ENCODE measurements at places on chromosomes 11 and 22. TPM values are rescaled to one million over a fixed set of nuclear protein-coding genes. Genes with fewer than 3 reads are reported as not detected.

OR5P2 gene
- not detected for total RNA-seq

XNDC1N gene
- 3.6 TPM for total RNA-seq

B4GALNT4 gene
- total RNA-seq: 13.9 TPM

DEAF1 gene
- total RNA-seq: 40.4 TPM

THY1 gene
- total RNA-seq: 6.4 TPM

CDC42EP2 gene
- total RNA-seq: 18.6 TPM

LARGE1 gene
- total RNA-seq: 18.3 TPM

KCNJ4 gene
- total RNA-seq: not detected

OR5B21 gene
- not detected for total RNA-seq

OR51I2 gene
- total RNA-seq: not detected

SLC22A6 gene
- not detected for total RNA-seq

MMP10 gene
- 0.80 TPM for total RNA-seq

PLAAT3 gene
- total RNA-seq: 68.2 TPM

GRAMD1B gene
- total RNA-seq: 6.0 TPM

MS4A15 gene
- total RNA-seq: not detected

CNTN5 gene
- not detected for total RNA-seq

MUC6 gene
- total RNA-seq: not detected

C11orf16 gene
- total RNA-seq: not detected

SCGB1D2 gene
- not detected for total RNA-seq

CD6 gene
- total RNA-seq: 0.23 TPM

SNRPD3 gene
- 219 TPM for total RNA-seq

HSPB2 gene
- not detected for total RNA-seq

PKDREJ gene
- not detected for total RNA-seq

OR52I1 gene
- not detected for total RNA-seq

SHANK2 gene
- 9.5 TPM for total RNA-seq

SLC1A2 gene
- under 0.01 TPM for total RNA-seq

ELFN2 gene
- total RNA-seq: 4.6 TPM

NPAS4 gene
- not detected for total RNA-seq

PRG3 gene
- not detected for total RNA-seq

IGF2 gene
- 11.7 TPM for total RNA-seq

C11orf65 gene
- total RNA-seq: 0.81 TPM

TPBGL gene
- not detected for total RNA-seq

MAJIN gene
- total RNA-seq: not detected

SPI1 gene
- total RNA-seq: not detected

CABP4 gene
- not detected for total RNA-seq

TSPAN32 gene
- not detected for total RNA-seq

KIAA1671 gene
- total RNA-seq: 14.1 TPM

SCO2 gene
- not detected for total RNA-seq

MYRF gene
- total RNA-seq: 25.0 TPM

RAB36 gene
- total RNA-seq: 3.5 TPM

All from epithelial cell of proximal tubule (primary cell).